Stimulated activated naive B cell treated with anti-CD40 and anti-IgM and Interleukin-4, amounts not matched to agents 10 μg/mL and 1 μg/mL and 100 μg/mL, for 72 hours (primary cell): ENCODE measurements at places on chromosomes 1 and 21.

GRCh38 chr1:155139895-155140629, at the start of gene DPM3:
Gene DPM3 (minus strand): TSS chr1:155140531. CDS start chr1:155140240, 291 bp downstream.
- DNase-seq, result peak; percentile 82

DNA sequence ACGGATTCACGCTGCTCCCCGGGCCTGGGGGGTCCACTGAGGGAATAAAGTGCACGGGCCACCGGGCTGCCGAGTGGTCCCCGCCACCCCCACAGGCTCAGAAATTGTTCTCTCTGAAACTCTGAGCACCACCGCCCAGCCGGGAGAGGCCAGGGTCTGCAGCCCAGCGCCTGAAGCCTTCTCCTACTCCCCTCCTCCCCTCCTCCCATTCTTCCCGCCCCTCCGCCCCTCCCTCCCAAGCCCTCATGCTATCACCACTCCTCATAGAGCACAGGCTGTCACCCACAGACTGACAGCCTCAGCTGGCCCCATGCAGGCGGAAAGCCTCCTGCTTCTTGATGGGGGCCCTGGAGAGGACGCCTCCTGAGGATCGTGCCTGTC, 707 bp upstream of the GPR153 start:
- no peak for DNase-seq

DNA sequence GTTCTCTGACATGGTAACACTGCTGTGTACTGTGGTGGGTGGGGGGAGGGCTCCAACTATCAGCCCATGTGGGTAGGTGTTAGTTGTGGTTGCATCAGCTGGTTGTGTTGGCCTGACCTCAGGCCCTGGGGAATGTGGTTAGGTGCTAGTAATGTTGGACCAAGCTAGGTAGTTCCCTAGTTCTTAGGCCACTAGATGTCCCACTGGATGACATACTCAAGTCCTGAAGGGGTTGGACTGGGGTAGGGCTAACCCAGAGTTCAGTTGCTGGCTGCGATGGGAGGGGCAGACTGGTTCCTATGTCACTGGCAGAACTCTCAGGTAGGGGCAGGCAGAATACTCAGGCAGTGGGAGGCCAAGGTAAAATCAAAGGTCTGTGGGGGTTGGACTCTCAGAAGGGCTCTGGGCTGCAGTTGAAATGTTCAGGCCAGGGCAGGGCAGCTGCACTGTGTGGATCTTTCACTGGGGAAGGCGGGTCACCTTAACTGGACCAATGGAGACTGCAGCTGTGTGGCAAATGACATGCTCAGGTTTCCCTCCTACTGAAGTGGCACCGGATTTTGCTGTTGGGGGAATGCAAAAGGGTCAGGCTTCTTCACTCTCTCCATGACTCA, 870.7 kb downstream of the LRRIQ3 start:
- no peak for DNase-seq

GRCh38 chr1:20037877-20038276, 32.1 kb upstream of the PLA2G5 start:
- no peak for DNase-seq

GRCh38 chr1:209835782-209836298, 8.1 kb downstream of the UTP25 start:
- DNase-seq, result no peak

- no peak for DNase-seq
Observed at GRCh38 chr1:52651904-52652303, 18.9 kb downstream of the SHISAL2A start.

GRCh38 chr1:11535761-11536572, 57.0 kb downstream of the DISP3 start:
- no peak for DNase-seq

GRCh38 chr1:224448453-224449017, 13.9 kb upstream of the WDR26 start:
- no peak for DNase-seq

- no peak for DNase-seq
Observed at GRCh38 chr1:66981679-66982078, 56.9 kb downstream of the MIER1 start.
